ENCODE measurements at places on chromosomes 2 and 18. TPM values are rescaled to one million over a fixed set of nuclear protein-coding genes. Genes with fewer than 3 reads are reported as not detected.

Gene ZNF804A
- total RNA-seq, result 0.09 TPM

Gene LDLRAD4
- 0.50 TPM for total RNA-seq

Gene CYP26B1
- 5.1 TPM for total RNA-seq

Gene FAP
- 2.1 TPM for total RNA-seq

Gene CYP1B1
- total RNA-seq, result 34.4 TPM

Gene RTP5
- not detected for total RNA-seq

Data from Calu3 (cell line).